Activated T-cell treated with anti-CD3 and anti-CD28 coated beads, Interleukin-2, amount 50 U/mL, for 72 hours (primary cell): ENCODE measurements at places on chromosomes 3 and 15. TPM values are rescaled to one million over a fixed set of nuclear protein-coding genes. Genes with fewer than 3 reads are reported as not detected.
A peak's percentile ranks its signal among the peaks of the same experiment; 100 is the strongest.

Gene CFAP100
- total RNA-seq, result not detected

Gene TMEM40
- total RNA-seq, result not detected

Gene TMEM158
- total RNA-seq, result not detected

Gene ZFAND6
- 44.1 TPM for total RNA-seq

Gene PCSK6
- 0.51 TPM for total RNA-seq

Gene FBN1
- total RNA-seq, result 0.79 TPM

Gene COL7A1
- total RNA-seq, result 5.3 TPM

GRCh38 chr3:105733356-105733755, 135.5 kb downstream of the CBLB start:
- H3K4me3 ChIP-seq, result no peak overlapping the region
- DNase-seq, result no peak
- H3K4me1 ChIP-seq, result peaks cover 4% of the 10 kb centered on the region
- no peaks in the 10 kb centered on the region for H3K27me3 ChIP-seq
- H3K36me3 ChIP-seq, result peaks cover 8% of the 10 kb centered on the region

DNA sequence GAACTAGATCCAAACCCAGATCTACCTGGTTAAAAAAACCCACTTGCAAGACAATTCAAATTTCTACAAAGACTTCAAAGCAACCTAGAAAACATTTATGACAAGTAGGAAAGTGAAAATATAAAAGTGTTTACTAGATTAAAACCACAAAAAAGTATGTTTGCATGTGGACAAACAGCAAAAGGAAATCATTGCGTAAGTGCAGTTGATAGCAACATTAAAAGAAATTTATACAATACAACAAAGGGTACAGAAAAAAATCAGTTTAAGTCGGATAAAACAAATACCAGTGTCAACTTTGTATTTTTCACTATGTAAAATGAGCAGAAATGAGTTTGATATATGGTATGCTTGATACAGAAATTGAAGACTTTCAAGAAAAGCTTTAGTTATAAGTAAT, 2.6 kb downstream of the EIF5A2 start:
- H3K27ac ChIP-seq, result no peak overlapping the region

DNA sequence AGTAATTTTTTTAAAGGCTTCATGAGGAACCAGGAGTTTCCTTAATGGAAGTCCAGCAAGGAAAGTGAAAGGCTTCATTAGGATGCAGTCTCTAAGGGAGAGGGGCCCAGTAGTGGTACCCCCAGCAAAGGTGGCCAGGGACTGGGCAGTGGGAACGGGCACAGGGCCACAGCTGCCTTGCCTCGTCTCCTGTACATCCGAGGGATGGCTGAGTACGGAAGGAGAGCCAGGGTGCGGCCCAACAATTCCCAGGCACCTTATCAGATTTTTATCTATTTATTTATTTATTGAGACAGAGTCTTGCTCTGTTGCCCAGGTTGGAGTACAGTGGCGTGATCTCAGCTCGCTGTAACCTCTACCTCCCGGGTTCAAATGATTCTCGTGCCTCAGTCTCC, 14.5 kb downstream of the SEMA3G start:
- H3K36me3 ChIP-seq, result no peaks in the 10 kb centered on the region
- DNase-seq, result no peak
- H3K4me3 ChIP-seq, result no peak overlapping the region

DNA sequence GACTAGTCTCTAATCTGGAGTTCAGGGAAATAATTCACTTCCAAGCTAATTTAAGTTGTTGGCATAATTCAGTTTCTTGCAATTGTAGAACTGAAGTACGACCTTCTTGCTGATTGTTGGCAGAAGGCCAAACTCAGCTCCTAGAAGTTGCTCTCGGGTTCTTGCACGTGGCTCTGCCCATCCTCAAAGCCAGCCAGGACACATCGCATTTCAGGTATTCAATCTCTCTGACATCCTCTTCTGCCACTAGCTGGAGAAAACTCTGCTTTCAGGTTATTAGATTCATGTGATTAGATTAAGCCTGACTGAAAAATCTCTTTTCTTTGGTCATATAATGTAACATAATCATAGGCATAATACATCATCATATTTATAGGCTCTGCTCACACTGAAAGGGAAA, 362.0 kb downstream of the ZPLD1 start:
- no peak overlapping the region for H3K4me3 ChIP-seq
- no peaks in the 10 kb centered on the region for H3K27me3 ChIP-seq
- H3K4me1 ChIP-seq, result no peaks in the 10 kb centered on the region
- no peak overlapping the region for H3K27ac ChIP-seq
- DNase-seq, result no peak

- no peak overlapping the region for H3K4me3 ChIP-seq
- DNase-seq, result no peak
- peaks cover 10% of the 10 kb centered on the region for H3K27me3 ChIP-seq
- peaks cover 12% of the 10 kb centered on the region for H3K4me1 ChIP-seq
These were observed 157.9 kb downstream of the CHSY1 start for GRCh38 chr15:101093958-101094357.

DNA sequence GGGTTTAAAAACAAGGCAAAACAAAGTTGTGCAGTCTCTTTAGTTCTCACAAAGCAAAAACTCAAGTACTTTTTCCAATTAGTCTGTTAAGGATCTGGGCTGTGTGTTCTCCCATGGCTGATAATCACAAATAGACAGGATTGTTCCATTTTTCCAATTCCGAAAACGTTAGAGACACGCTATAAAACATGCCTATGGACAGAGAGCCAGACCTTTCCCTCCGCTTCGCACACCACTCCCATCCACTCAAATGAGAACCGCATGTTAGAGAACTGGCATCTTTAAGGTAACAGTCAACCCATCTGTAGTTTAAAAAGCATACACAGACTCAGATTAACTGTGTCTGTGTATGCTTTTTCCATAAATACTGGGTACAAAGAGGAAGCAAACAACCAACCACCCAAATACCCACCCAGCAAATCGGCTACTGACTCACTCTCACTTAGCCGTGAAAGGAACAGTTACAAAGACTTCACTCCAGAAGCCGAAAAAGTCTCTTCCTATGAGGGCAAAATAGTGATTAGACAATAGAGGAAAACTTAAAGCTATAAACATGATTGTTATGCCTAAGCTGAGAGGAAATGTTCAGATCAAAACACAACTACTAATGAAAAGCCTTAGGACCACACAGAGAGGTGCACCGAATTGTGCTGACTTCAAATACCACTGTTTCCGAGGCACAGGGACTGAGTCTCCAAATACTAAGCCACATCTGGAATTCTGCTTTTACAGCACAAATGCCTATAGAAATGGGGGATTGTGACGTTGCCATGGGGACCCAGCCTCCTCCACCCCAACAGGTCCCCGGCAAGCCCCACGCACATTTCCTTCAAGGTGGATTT, 36.1 kb downstream of the IL17RD start:
- peaks cover 11% of the 10 kb centered on the region for H3K27me3 ChIP-seq
- no peak for DNase-seq
- H3K36me3 ChIP-seq, result no peaks in the 10 kb centered on the region
- H3K4me3 ChIP-seq, result no peak overlapping the region
- H3K4me1 ChIP-seq, result no peaks in the 10 kb centered on the region

- H3K27me3 ChIP-seq, result no peaks in the 10 kb centered on the region
- DNase-seq, result no peak
- peaks cover 2% of the 10 kb centered on the region for H3K36me3 ChIP-seq
These were observed 76.7 kb downstream of the FLNB start for GRCh38 chr3:58084788-58085543.

GRCh38 chr3:62201438-62202035, 171.8 kb downstream of the FEZF2 start:
- H3K27me3 ChIP-seq, result peaks cover 14% of the 10 kb centered on the region
- H3K27ac ChIP-seq, result no peak overlapping the region
- DNase-seq, result no peak
- H3K36me3 ChIP-seq, result no peaks in the 10 kb centered on the region
- H3K4me3 ChIP-seq, result no peak overlapping the region

GRCh38 chr3:51530485-51530884, 8.0 kb upstream of the RAD54L2 start:
- no peaks in the 10 kb centered on the region for H3K36me3 ChIP-seq
- peaks cover 17% of the 10 kb centered on the region for H3K27me3 ChIP-seq
- H3K27ac ChIP-seq, result no peak overlapping the region
- DNase-seq, result no peak
- H3K4me1 ChIP-seq, result peaks cover 6% of the 10 kb centered on the region

- peaks cover 2% of the 10 kb centered on the region for H3K36me3 ChIP-seq
- peaks cover 18% of the 10 kb centered on the region for H3K4me1 ChIP-seq
- peak overlapping the region; percentile 44 for H3K4me3 ChIP-seq
- H3K27me3 ChIP-seq, result no peaks in the 10 kb centered on the region
- H3K27ac ChIP-seq, result peak overlapping the region; percentile 20
- peak; percentile 50 for DNase-seq
These were observed 26.1 kb downstream of the TAMM41 start for GRCh38 chr3:11820531-11821041.

- no peak overlapping the region for H3K4me3 ChIP-seq
- H3K4me1 ChIP-seq, result peaks cover 9% of the 10 kb centered on the region
- peaks cover 35% of the 10 kb centered on the region for H3K27me3 ChIP-seq
- H3K36me3 ChIP-seq, result no peaks in the 10 kb centered on the region
- no peak overlapping the region for H3K27ac ChIP-seq
- DNase-seq, result no peak
These were observed 871.2 kb upstream of the NR2F2 start for GRCh38 chr15:95459273-95459672.

GRCh38 chr3:42195879-42196330, 70.1 kb downstream of the CCK start:
- H3K4me1 ChIP-seq, result peaks cover 22% of the 10 kb centered on the region
- no peak overlapping the region for H3K27ac ChIP-seq
- DNase-seq, result no peak
- no peak overlapping the region for H3K4me3 ChIP-seq
- H3K27me3 ChIP-seq, result no peaks in the 10 kb centered on the region
- no peaks in the 10 kb centered on the region for H3K36me3 ChIP-seq

- H3K36me3 ChIP-seq, result peaks cover 2% of the 10 kb centered on the region
- no peak for DNase-seq
- H3K4me1 ChIP-seq, result peaks cover 31% of the 10 kb centered on the region
- peaks cover 26% of the 10 kb centered on the region for H3K27me3 ChIP-seq
- no peak overlapping the region for H3K4me3 ChIP-seq
- H3K27ac ChIP-seq, result no peak overlapping the region
These were observed 73.2 kb upstream of the HEG1 start for GRCh38 chr3:125128861-125129501.

GRCh38 chr15:99430881-99431401, 134.8 kb upstream of the MEF2A start:
- H3K4me1 ChIP-seq, result peaks cover 40% of the 10 kb centered on the region
- no peak for DNase-seq
- no peak overlapping the region for H3K4me3 ChIP-seq
- no peaks in the 10 kb centered on the region for H3K36me3 ChIP-seq
- no peaks in the 10 kb centered on the region for H3K27me3 ChIP-seq

GRCh38 chr3:71262364-71263265, 320.9 kb downstream of the FOXP1 start:
- H3K36me3 ChIP-seq, result peaks cover 10% of the 10 kb centered on the region
- peaks cover 85% of the 10 kb centered on the region for H3K4me1 ChIP-seq
- DNase-seq, result no peak
- H3K4me3 ChIP-seq, result peak overlapping the region; percentile 56
- no peaks in the 10 kb centered on the region for H3K27me3 ChIP-seq

DNA sequence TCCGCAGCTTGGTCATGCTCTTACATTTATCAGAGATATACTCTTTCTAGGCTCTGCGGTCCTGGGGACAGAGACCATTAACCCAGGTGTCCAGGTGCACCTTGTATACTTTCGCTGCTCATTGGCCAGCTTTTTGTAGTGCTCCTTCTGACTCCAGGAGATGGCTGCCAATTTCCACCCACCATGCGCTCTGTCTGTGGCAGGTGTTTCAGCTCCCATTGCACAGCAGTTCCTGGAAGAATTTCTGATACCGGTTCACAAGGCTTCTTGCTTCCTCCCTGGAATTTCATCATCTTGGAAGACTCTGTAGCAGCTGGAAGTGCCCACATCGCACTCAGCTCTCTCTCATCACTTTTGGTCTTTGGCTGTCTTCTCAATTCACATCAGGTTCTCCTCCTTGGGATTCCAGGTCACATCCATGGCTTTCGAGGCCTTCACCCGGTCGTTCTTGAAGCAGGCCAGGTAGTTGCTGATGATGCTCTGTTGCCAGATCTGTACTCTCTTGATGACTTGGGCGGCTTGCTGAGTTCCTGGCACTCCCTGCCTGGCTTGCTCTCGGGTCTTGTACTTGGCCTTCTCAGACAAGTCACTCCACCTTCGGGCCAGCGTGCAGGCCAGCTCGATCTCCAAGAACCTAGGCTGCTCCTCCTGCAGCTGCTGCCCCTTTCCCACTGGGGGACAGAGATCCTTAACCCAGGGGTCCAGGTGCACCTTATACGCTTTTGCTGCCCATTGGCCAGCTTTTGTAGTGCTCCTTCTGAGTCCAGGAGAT, 41.1 kb upstream of the ARL8B start:
- no peak overlapping the region for H3K4me3 ChIP-seq
- no peak overlapping the region for H3K27ac ChIP-seq
- H3K27me3 ChIP-seq, result peaks cover 10% of the 10 kb centered on the region
- H3K4me1 ChIP-seq, result no peaks in the 10 kb centered on the region
- DNase-seq, result no peak
- no peaks in the 10 kb centered on the region for H3K36me3 ChIP-seq

DNA sequence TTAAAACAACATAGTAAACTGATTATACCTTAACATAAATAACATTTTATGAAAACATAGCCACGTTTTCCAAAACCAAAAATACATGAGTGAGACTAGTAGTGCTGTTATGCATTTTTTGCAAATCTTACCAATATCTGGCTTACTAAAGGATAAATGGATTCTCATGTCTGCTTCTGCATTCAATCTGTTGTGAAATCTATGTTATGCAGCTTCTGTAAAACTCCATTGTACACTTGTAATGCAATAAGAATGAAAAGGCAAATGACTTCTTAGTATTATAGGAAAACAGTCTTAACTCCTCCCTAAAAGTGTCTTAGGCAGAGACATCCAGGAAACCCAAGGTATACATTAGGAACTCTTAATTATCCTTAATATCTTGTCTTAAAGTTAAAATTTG, 330.9 kb upstream of the THBS1 start:
- H3K36me3 ChIP-seq, result no peaks in the 10 kb centered on the region
- no peak overlapping the region for H3K4me3 ChIP-seq
- peaks cover 5% of the 10 kb centered on the region for H3K27me3 ChIP-seq
- no peak overlapping the region for H3K27ac ChIP-seq
- H3K4me1 ChIP-seq, result peaks cover 26% of the 10 kb centered on the region
